SJCRH30 (cell line): ENCODE measurements at places on chromosomes 1 and 21.

GRCh38 chr1:83883979-83884378, 115.0 kb downstream of the TTLL7 start:
- DNase-seq: no peak

DNA sequence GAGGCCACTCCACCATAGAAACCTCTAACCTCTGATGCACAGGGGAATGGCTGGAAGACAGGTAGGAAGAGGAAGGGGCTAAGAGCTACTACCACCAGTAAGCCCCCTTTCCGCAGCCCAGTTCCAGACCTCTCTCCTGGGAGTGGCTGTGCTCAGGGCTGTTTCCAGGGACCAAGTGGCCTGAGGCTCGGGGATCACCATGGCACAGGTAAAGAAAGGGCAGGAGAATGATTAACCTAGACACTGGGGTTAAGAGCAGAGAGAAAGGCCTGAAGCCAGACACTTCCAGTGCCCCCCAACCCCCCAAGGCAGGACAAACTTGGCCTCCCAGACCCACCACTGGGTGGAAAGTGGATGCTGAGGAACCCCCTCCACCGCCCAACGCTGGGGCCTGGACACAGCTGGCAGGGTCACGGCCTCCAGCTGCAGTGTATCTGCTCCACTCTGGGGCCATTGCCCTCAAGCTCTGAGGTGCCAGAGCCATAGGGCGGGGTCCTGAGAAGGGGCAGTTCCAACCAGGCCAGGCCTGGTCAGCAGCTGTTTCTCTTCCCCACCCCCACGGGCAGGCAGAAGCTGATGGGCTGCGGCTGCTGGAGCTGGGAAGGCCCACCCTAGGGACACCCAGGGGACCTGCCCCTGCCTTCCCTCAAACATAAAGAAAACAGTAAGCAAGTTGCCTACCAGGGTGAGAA, 2.6 kb downstream of the TAGLN2 start:
- peak; percentile 76 for DNase-seq

DNA sequence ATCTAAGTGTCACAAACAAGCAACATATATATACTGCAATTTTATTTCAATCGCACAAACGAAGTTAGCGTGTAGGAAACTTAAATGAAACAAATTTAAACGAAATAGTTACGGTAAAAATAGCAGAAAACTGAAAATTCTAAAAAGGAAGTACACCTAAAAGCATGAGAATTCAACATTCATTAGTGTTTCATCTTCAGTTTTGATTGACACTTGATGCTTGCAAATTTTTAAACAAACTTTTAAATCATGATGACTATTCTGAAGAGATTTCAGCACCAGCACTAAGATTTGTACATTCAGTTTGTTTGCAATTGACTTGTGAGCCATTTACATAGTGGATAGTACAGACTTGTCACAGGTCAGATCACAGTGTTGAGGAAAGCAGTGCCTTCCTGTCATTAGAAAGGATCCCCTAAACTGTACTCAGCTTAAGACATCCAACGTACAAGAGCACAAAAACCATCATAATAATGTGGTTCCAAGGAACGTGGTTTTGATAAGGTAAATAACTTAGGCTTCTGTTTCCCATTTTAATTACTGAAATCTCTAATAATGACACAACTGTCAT, 67.0 kb upstream of the LBR start:
- DNase-seq: no peak

- no peak for DNase-seq
Measured at GRCh38 chr21:28883931-28884330, 108.7 kb downstream of the LTN1 start.

DNA sequence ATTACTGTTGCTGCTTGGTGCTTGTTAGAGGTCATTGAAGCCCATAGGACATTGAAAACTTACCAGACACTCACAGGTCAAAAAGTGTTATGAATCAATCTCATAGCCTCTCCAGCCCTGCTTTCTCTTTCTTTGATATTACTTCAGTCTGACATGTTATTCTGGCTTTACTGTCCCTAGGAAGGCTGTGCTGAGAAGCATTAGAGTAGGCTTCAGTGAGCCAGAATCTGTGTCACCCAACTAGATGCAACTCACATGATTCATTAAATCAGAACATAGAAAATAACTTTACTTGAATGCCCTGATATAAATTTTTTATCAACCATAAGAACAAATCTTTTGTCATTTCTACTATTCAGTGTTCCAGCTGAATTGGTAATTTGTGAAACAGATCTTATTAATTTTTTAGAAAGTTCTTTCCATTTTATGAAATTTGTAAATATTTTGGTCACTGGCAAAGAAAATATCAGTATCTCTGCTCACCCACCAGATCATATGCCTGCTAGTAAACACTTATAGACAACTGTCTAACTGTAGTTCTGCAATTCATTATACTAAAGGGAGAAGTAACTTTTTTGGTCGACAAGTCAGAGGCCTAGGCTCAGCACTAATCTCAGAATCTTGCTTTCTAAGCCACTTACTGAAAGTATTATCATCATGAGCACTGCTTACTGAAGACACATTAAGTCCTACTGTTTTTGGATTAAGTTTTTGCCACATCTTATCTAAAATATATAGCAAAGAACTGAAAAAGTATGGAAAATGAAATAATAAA, 48.2 kb downstream of the RPAP2 start:
- no peak for DNase-seq

- no peak for DNase-seq
Measured at GRCh38 chr1:205663286-205663936, 16.9 kb downstream of the SLC45A3 start.

DNA sequence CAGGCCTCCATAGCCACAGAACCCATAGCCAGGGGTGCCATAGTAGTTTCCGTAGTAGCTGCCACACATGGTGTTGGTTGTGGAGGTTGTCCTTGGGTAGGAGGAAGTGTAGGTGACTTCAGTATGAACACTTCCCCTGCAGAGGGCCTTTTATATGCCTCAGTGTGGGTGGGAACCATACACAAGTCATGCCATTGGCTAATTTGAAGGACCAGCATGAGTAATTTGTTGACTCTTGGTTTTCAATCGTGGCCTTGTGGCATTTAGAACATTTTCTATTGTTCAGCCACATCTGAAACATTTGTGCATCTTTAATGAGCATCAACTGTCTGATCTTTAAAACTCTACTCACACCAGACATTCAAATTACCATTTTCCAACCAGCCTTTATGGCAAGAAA, at the start of gene KRTAP6-1:
KRTAP6-1 (minus strand) TSS at position 95 of the 400 bp plus-strand sequence; CDS start at position 69, 26 bp downstream.
- DNase-seq: no peak
